SK-N-SH (cell line): ENCODE measurements at places on chromosomes 6 and 20. TPM values are rescaled to one million over a fixed set of nuclear protein-coding genes. Genes with fewer than 3 reads are reported as not detected.
A peak's percentile ranks its signal among the peaks of the same experiment; 100 is the strongest.

GRCh38 chr20:57256908-57257307 is 9.5 kb downstream of the BMP7 start:
- no peaks in the 10 kb centered on the region for H3K36me3 ChIP-seq
- H3K27ac ChIP-seq, result no peak overlapping the region
- no peak for DNase-seq
- H3K27me3 ChIP-seq, result peaks cover 5% of the 10 kb centered on the region; the same call in 1 of the 2 replicates
- H3K4me1 ChIP-seq, result peaks cover 28% of the 10 kb centered on the region

- no peak overlapping the region for H3K4me3 ChIP-seq
- H3K27ac ChIP-seq, result no peak overlapping the region
- peaks cover under 1% of the 10 kb centered on the region for H3K36me3 ChIP-seq
- no peaks in the 10 kb centered on the region for H3K27me3 ChIP-seq
- no peak for DNase-seq
- H3K4me1 ChIP-seq, result no peaks in the 10 kb centered on the region
Observed at GRCh38 chr6:41877051-41877680, 18.0 kb downstream of the USP49 start.

- H3K4me1 ChIP-seq, result no peaks in the 10 kb centered on the region
- no peaks in the 10 kb centered on the region for H3K36me3 ChIP-seq
- no peaks in the 10 kb centered on the region for H3K27me3 ChIP-seq
Observed at GRCh38 chr6:159633196-159633595, 59.8 kb downstream of the SOD2 start.

DNA sequence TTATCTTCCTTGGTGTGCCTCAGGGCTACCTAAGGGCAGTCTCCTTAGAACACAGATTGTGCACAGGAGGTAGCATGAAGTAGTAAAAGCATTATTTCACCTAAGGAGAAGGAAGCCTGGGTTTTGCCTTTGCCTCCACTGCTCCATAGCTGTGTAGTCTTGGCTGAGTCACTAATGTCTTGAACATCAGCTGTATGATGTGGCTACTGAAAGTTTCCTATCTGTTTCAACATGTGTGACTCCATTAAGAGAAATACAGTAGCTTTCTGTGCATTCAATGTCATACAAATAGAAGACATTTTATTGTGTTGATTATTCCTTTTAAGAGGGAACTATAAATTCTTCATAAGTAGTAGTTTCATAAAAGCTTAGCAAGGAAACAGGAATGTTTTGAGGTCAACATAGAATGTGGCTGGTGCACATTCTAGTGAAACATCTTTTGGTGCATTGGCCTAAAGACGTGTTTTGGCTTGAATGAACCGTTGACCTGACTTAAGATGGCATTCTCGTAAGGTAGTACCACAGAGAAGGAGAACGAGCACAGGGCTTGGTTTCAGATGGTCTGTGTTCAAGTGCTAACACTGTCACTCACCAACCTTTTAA is 70.6 kb downstream of the CTNNBL1 start:
- no peak for DNase-seq
- no peaks in the 10 kb centered on the region for H3K27me3 ChIP-seq
- no peak overlapping the region for H3K4me3 ChIP-seq
- peaks cover 12% of the 10 kb centered on the region for H3K36me3 ChIP-seq
- no peak overlapping the region for H3K27ac ChIP-seq

DNA sequence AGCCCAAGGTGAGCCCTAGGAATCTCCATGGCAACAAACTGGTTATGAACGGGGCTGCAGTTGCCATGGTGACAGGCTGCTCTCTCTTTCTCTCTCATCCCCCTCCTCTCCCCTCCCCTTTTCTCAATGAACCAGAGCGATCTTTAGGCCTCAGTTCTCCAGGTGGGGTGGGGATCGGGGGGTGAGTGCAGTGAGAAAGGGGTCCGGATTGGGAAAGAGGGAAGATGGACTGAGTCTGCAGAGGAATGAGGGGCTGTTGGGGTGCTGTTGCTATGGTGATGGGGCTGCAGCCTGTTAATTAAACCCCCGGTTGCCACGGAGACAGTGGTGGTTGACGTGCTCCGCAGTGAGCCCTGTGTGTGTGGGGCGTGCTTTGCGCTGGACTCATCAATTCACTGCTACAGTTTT is 3.6 kb upstream of the SLC12A5 start:
- H3K27me3 ChIP-seq, result peaks cover 12% of the 10 kb centered on the region
- no peak overlapping the region for H3K4me3 ChIP-seq
- no peak overlapping the region for H3K27ac ChIP-seq
- peak; percentile 30 for DNase-seq
- no peaks in the 10 kb centered on the region for H3K4me1 ChIP-seq

DNA sequence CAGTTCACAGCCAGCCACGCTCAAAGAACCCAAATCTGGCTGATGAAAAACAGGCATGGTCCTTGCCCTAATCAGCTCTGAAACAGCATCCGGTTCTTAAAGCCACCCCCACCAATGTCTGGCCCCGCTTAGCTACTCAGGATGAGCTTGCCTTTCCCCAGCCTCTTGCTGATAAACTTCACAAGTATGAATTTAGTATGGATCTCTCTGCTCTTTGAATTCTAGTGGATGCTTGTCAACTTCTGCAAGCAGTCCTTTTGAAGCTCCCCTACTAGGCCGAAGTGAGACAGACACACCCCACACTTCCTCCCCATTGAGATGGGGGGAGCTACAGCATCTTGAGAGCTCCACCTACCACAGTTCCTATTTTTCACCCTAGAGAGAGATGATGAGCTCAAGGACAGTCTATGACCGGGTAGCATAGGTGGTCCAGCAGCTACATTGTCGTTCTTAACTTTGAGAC is 36.7 kb downstream of the EBF4 start:
- no peaks in the 10 kb centered on the region for H3K4me1 ChIP-seq
- no peaks in the 10 kb centered on the region for H3K27me3 ChIP-seq
- H3K27ac ChIP-seq, result no peak overlapping the region

DNA sequence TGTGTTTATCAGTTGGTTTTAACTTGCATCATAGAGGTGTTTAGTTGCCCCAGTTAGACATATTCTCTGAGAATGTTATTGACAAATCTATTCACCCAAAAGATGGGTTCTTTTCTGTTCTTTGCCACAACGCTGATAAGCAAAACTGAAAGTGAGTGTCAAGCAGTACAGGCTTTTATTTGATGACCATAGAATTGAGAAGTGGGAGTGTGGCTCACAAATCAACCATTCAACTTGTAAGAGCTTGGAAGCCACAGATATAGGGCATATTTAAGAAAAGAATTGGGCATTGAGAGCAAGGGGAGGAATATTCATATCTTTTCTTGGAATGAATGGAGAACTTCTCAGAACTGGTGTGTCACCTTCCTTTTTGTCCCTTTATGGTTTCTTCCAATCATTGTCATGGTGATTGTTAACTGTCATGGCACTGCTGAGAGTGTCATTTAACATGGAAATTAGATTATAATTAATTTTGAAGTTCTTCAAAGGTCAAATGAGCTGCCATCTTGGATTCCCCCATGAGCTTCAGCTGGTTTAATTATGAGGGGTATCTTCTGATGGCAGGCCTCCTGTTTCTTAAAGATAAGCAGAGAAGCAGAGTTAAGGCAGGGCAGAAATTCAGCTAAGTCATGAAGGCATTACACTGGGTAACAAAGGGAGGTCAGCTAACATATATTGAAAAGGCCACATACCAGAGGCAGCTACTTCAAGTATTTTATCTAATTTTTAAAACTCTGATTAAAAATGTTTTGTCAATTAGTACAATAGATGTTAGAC is 254.0 kb upstream of the HTR1E start:
- H3K27me3 ChIP-seq, result no peaks in the 10 kb centered on the region
- H3K4me1 ChIP-seq, result no peaks in the 10 kb centered on the region; the same call in none of the 2 replicates
- H3K27ac ChIP-seq, result no peak overlapping the region
- H3K4me3 ChIP-seq, result no peak overlapping the region
- H3K36me3 ChIP-seq, result no peaks in the 10 kb centered on the region

GRCh38 chr20:38833154-38833856 is 27.8 kb downstream of the PPP1R16B start:
- H3K4me3 ChIP-seq, result no peak overlapping the region
- no peaks in the 10 kb centered on the region for H3K36me3 ChIP-seq
- no peak overlapping the region; the same call in 1 of the 2 replicates for H3K27ac ChIP-seq
- H3K27me3 ChIP-seq, result no peaks in the 10 kb centered on the region; the same call in 1 of the 2 replicates
- H3K4me1 ChIP-seq, result peaks cover 15% of the 10 kb centered on the region

Gene PHACTR3
- polyA plus RNA-seq, result 0.10 and 0.18 TPM in 2 replicates

Gene HBS1L
- 19.0 and 24.3 TPM in 2 replicates for polyA plus RNA-seq

Gene MACROD2
- polyA plus RNA-seq, result 0.24 and 0.33 TPM in 2 replicates
